ENCODE measurements at places on chromosomes 5 and 9.

GRCh38 chr5:60634051-60634450, 65.9 kb downstream of the DEPDC1B start:
- no peak for DNase-seq

DNA sequence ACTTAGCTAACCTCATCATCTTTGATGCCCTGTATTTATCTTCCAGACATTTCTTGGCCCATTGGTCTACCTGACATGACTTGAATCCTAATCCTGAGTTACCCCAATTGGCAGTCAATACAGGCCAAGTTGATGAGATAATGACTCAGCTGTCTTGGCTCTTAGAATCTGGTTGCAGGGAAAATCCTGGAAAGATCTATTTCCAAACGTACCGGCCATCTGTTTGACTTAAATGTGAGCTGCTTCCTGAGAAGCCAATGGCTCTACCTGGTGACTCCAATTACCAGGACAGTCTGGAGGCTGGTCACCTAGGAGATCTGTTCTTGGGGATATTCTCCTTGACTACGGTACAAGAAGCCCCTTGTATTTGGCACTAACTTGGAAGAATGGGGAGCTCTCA, 475.2 kb upstream of the BRINP1 start:
- no peak for DNase-seq

DNA sequence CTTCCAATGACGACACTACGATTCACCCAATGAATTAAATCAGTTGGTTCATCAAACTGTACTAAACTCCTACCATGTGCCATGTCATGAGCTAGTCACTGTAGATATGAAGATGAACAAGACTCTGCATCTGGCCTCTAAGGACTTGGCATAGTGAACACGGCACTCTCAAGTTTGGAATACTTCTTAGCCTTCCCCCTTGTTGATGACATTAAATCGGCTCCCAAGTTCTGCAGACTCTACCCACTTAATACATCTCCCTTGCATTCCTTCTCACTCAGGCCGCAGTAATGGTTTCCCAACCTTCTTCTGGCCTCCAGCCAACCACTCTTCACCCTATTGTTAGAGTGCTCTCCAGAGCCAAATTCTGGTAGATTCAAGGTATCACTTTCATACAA, 184.7 kb downstream of the MAPKAP1 start:
- DNase-seq, result no peak

DNA sequence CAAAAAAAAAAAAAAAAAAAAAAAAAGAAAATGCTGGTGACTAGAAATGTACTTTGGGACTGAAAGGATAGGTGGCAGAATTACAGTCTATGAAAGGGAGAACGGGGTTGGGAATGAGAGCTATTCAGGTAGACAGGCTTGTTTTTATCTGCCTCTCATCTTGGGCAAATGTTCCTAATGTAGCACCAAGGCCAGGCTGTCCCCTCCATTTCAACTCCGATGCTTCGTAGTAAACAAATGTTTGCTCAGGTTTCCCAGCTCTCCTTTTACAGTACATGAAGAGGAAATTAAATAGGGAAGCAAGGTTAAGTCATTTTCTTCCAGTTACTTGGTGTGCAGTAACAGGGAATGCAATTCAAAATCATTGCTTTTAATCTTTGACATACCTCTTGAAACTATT, 4.4 kb upstream of the BASP1 start:
- no peak for DNase-seq

DNA sequence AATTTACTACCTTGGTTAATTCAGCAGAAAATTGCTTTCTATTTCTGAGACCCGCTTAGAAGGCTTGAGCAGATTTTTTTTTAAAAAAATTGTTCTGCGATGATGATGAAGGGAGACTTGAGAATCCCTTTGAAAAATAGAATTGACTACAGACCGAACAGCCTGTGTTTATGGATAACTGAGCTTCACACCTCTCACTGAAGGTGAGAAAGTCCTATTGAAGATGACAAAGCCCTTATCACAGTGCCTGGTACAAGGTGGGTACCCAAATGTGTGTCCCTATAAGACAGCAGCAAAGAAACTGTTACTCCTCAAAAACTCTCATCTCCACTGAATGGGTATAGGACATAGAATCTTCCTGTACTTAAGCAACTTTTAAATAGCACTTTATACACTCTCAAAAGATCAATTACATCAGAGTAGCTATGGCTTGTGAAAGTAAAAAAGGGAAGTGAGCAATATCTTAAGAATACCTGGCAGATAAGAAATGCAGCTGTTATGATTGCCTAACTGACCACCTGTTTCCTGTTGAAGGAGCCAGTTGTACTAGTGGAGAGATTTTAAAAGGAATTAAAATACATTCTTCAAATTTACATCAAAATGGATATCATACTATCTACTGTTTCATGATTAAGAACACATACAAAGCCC, 419.7 kb downstream of the CHSY3 start:
- no peak for DNase-seq

DNA sequence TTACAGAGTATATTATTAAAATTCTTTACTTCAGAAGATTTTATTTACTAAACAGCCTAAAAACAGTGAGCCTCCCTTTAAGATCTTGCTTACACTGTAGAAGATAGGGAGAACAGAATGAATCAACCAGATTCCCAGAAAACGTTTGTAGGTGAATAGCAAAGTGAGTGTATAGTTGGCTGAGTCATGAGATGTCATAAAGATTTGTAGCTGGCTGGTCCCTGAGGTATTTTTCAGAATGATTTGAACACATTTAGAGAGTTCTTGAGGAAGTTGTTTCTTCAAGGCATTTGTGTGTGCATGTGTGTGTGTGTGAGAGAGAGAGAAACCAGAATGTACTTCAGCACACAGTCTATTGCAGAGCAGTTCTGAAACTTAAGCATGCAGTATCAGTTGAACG, 159.4 kb upstream of the PRR16 start:
- no peak for DNase-seq

- DNase-seq, result no peak
Observed at GRCh38 chr9:134895097-134895496, 14.5 kb downstream of the FCN2 start.

- DNase-seq, result no peak
Observed at GRCh38 chr5:2574155-2574554, 177.3 kb downstream of the IRX2 start.

DNA sequence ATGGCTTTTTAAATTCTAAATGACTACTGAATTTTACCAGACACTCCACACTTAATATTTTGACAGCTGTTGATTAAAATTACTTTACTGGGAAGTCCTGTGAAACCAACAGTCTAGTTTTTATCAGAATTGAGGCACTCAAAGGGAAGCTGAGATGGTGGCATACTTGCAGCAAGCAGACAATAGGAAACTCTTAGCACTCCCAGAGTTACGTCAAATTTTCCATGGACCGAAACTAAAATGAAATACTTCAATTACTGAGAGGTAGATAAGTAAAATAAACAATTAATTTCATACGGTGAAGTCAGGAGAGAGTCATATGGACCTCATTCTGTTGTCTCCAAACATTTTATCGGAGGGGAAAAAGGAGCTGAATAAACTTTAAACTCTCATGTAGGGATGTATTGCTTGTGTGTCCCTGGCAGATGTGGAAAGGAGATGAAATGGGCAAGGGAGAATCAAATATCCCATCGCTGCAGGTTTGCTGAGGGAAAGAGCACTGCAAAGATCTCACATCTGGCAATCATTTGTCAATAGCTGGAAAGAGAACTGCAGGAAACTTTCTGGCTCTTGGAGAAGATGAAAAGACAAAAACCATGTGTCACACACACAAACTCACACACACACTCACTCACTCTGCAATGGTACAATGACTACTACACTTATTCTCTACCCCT, 189.4 kb downstream of the BNC2 start:
- DNase-seq, result no peak

DNA sequence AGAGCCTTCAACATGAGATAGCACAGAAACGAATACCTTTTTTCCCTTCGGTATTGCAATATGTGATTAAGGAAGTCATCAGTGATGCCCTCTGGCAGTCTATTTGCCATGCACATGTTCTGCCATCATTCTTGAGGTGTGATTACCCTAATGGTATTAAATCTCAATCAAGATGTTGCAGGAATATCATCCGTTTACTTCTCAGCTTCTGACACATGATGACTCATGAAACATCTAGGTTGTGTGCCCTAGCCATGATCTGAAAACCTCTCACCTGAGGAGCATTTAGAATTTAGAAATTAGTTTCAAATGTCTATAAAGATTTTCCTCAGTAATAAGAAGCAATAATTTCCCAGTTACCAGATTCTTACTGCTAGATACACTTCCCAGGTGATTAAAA, 209.1 kb downstream of the ADGRV1 start:
- no peak for DNase-seq

DNA sequence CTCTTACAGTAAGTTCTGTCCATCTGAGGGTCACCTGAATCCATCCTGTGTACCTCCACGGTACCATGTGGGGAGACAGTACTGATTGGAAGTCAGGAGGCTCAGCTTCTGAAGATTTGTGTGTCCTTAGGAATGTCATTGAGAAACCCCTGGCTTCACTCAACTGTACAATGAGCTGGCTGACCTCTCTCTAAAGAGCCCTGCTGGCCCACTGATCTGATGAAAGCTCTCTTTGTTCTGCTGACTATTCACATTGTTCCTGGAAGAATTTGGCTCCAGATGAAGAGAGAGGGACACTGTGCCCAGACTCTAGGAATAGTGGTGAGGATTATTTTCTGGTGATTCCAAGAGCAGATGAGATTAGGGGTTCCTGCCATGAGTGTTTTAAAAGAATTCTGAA, 141.2 kb downstream of the LURAP1L start:
- DNase-seq, result no peak

DNA sequence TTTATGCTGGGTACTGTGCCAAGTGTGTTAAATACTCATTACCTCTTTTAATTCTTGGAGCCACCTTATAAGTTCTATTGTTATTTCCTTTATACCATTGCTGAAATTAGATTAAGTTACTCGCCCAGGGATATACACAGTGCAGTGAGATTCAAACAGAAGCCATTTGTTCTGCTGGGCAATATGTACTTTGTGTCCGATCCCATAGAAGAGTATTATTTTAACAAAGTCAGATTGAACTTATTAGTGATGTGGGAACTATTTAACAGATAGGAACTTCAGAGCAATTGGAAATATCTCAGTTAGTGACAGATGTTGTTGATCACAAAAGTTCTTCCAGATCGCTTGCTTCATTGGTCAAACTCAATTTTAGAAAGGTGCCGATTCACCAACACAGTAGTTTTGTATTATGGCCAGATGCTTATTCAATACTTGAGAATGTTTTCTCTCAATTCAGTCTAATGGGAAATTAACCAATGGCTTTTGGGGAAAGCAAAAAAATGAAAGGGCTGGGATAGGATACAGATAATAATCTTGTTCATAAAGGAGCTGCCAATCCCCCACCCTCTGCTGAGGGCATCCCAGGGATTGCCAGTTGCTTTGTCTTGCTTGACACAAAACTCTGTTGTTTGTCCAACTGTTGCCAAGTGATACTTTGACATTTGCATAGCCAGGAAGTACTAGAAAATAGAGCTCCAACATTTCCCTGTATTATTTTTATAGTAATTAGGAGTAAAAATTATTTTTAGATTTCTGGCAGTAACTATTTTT, 94.8 kb upstream of the SEMA6A start:
- no peak for DNase-seq

DNA sequence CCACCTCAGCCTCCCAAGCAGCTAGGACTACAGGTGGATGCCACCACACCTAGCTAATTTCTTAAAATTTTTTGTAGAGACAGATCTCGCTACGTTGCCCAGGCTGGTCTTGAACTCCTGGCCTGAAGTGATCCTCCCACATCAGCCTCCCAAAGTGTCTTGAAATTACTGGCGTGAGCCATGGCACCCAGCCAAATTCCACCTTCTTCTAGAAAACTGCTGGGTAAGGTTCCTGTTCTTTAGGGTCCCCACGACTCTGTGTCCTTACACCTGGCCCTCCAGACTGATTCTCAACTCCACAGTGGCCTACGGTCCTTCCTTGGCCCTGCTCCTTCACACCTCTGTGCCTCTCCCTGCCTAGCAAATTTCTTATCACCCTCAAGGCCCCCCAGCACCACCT, 1.9 kb downstream of the MAPK9 start:
- no peak for DNase-seq

DNA sequence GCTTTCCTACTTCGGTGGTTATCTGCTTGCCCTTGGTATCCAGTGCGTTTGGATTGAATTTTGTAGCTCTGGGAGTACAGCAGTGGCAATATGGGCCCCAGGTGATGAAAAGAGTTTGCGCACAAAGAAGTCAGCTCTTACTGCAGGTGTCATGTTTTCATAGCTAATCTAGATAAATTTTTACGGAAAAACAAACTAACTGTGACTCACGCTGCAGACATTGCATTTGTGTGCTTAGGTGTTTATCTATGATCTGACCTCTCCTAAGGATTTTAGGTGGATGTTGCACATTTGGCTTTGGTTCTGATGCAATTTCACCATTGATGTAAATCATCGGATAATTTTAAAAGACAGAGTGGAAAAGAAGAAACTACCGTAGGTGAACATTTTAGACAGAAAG, 92.1 kb downstream of the VCAN start:
- no peak for DNase-seq

GRCh38 chr9:120730654-120731514, 16.6 kb upstream of the MEGF9 start:
- DNase-seq, result no peak

DNA sequence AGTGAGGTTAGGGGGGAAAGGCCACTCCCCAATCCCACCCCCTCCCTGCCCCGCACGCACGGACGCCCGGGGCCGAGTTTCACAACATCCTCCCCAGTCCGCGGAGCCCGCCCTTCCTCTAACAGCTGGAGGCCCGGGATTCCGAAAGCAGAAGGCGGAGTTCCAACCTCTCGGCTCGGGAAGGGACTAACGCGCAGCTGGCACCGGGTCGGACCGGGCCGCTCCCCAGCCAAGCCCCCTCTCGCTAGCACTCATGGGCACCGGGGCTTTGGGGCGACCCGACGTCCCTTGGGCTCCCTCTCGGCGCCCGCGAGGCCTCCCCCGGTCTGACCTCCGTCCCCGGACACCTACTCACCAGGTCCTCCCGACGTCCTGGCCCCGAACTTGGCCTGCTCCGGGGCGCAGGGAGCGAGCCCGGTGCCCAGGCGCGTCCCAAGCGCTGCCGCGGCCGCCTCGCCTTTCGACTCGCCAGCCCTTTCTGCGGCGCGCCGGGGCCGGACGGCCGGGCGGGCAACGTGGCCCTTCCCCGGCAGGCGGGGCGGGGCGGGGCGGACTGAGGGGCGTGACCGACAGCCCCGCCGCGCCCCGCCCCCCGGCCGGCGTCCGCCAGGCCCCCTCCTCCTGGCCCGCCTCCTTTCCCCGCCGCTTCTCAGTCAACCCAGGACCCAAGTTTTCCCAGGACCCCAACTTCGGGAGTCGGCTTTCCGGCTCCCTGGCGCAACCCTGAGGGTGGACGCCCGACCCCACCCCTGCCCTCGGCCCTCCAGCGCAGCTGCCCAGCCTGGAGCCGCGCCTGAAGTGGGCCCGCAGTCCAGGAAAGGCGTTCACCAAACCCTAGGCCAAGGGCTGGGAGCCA, at the start of gene MGAT1:
Gene MGAT1, minus strand, starts transcription at position 482 of the 856 bp plus-strand sequence. CDS start 9,835 bp downstream, outside the sequence.
- peak; percentile 88 for DNase-seq

Data from activated T-cell treated with anti-CD3 and anti-CD28 coated beads, Interleukin-2, amount 50 U/mL, for 48 hours (primary cell).